D341Med (cell line): ENCODE measurements at places on chromosomes 6 and 20.

DNA sequence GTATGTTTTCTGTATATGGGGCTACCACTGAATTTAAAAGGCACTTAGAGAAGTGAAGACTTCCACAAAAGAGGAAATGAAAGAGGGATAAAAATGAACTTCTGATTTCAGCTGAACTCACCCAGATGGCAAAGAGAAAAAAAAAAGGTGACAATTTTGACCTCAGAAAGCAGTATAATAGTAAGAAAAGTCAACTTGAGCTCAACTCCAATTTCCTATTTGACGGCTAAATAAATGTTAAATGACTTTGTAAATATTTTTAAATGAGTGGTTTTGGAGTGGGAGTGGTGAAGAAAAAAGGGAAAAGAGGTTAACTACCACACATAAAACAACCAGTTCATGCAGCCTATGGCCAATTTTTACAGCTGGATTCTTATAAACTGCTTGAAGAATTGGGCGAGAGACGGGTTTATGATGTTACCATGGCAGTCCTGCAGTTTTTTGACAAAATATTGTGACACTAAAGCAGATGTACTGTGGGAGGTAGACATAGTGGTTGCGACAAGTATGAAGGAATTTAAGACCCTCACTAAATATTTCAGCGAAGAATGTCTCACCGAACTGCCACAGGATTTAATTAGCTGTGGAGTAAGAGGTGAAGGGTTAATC is 49.8 kb upstream of the ADTRP start:
- DNase-seq = no peak

- DNase-seq = no peak
These were observed 4.7 kb downstream of the GMPR start for GRCh38 chr6:16243055-16243454.

GRCh38 chr20:52263757-52264156 is 72.2 kb upstream of the ZFP64 start:
- DNase-seq = no peak

DNA sequence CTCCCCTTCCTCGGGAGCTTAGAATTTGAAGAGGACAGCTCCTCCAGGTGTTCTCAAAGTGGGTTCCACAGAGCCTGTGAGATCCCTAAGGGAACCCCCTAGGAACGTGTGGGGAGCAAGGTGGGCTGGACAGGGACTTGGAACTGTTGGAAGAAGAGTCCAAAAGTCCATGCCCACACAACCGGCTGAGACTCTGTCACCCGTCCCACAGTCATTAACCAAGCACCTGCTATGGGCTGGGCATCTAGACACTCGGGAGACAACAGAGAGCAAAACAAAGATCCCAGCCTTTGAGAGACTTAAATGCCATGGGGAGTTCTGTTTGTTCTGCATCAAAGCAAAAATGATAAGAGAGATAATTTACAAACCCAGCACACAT is 51.9 kb upstream of the SAYSD1 start:
- no peak for DNase-seq

DNA sequence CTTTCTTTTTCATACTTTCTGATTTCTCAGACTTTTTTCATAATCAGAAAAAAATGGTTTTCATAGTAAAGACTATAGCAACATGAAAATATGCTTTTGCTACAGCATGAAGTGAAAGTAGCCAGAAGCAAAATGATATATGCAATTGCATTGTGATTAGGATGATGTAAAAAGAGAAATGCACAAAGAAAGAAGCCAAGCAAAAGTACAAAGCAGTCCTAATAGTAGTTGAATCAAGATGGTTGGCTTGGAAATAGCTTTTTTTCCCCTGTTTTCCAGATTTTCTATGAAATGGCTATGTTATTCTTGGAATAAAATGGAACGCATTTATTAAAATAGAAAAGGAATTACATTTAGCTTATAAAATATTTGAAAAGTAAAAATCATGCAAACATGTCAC is 77.3 kb downstream of the SEL1L2 start:
- DNase-seq = no peak

- no peak for DNase-seq
These were observed 87.9 kb downstream of the LRFN2 start for GRCh38 chr6:40499215-40499614.

DNA sequence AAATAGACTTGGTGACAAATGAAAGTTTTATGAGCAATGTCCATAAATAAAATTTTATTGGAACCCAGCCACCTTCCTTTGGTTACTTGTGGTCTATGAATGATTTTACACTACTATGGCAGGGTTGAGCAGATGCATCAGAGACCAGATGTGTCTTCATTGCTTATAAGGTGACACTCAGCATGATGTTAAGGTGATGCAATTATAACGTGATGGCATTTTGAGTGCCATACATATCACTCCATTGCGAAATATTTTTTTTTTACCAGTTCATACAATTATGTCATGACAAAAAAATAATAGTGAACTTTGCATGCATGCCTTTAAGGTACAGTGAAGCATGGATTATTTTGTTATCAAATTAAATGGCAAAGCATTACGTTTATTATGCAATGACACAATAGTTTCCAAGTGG is 96.0 kb downstream of the ADTRP start:
- no peak for DNase-seq

DNA sequence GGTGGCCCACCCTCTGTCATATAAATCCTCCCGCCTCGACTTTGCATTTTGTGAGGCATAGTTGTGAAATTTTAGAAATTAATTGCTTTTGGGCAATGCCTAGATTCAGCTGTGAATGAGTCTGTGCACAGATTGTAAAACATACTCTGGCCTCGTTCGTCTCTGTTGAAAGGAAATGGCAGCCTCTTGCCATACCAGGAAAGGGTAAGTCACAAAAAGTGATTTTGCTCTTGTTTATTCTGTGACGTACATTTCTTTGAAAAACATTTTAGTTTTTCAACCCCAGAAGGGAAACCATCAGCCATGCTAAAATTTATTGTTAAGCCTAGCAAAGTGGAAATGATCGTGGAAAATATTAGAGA is 15.3 kb upstream of the EXOC2 start:
- DNase-seq = no peak

- DNase-seq = no peak
These were observed 72.1 kb downstream of the GFOD1 start for GRCh38 chr6:13415283-13415682.

- DNase-seq = no peak
These were observed 41.1 kb downstream of the STX7 start for GRCh38 chr6:132471787-132472186.

DNA sequence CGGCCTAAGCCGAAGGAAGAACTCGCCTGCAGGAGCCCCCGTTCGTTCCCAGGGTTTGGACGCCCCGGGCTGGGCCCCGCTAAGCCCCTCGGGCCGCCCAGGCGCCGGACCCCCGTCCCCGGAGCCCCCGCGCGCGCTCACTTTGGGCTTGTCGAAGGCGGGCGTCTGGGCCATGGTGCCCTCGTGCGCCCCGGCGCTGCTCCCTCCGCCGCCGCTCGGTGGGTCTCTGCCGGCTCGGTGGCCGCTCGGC is 140 bp downstream of the ADA start:
- no peak for DNase-seq

GRCh38 chr6:70298068-70298467 is 4.8 kb downstream of the COL9A1 start:
- no peak for DNase-seq

- DNase-seq = no peak
These were observed 3.2 kb upstream of the IFNGR1 start for GRCh38 chr6:137222381-137222780.

GRCh38 chr6:41626917-41627316 is 11.4 kb upstream of the MDFI start:
- no peak for DNase-seq

DNA sequence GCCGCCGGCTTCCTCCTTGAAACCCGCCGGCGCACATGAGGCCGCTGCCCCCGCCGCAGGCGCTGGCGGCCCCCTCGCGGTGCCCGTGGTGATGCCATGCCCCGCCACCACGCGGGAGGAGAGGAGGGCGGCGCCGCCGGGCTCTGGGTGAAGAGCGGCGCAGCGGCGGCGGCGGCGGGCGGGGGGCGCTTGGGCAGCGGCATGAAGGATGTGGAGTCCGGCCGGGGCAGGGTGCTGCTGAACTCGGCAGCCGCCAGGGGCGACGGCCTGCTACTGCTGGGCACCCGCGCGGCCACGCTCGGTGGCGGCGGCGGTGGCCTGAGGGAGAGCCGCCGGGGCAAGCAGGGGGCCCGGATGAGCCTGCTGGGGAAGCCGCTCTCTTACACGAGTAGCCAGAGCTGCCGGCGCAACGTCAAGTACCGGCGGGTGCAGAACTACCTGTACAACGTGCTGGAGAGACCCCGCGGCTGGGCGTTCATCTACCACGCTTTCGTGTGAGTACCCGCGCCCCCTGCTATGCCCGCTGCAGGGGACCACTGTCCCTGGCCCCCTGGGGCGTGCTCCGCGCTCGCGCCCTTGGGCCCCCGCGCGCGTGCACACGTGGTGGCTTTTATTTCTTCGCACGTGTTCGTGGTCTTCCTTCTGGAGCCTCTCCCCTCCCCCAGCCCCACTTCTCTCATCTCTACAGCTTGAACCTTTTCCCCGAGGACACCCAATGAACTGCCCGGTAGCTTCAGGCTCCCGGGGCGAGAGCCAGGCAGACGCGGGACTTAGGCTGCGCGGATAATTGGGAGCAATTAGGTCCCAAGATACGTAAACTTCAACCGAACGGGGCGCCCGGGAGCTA is 453 bp downstream of the KCNQ5 start:
- peak; percentile 87 for DNase-seq

- DNase-seq = no peak
These were observed 23.0 kb downstream of the IL17F start for GRCh38 chr6:52221302-52221701.

DNA sequence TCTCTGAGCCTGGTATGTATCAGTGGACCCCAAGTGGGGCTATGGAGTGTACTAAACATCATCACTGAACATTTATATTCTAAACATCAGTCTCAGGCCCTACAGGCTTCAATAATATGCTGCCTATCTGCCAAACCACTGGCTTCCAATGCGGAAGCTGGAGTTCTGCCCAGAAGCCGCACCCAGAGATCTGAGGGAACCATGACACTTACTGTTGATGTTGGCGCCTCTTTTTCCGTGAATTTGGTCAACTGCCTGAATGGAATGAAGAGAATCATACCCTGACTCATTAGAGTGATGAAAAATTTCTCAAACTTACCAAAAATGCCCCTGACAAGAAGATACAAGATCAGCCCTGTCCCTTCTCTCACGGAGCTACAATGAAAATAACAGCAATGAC is 66.2 kb downstream of the SLC22A23 start:
- no peak for DNase-seq

- peak; percentile 74 for DNase-seq
These were observed 26.1 kb upstream of the KCNB1 start for GRCh38 chr20:49508435-49509199.

DNA sequence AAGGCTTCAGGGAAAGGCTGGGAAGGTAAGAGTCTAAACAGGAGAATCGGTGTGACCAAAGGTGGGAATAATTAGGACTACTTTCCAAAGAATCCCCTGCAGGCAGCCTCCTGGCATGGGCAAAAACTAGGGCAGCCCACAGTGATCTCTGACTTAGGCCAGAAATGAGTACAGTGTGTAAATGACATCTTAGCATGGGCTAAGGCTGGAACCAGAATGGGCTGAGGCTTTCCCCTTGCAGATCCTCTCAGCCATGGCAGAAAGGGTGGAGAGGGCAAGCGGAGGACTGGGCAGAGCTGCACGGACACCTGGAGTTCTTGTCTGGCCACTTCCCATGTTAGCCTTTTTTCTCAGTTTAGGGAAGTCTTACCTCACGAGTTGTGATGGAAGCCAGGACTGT is 69.9 kb upstream of the FOXQ1 start:
- no peak for DNase-seq

DNA sequence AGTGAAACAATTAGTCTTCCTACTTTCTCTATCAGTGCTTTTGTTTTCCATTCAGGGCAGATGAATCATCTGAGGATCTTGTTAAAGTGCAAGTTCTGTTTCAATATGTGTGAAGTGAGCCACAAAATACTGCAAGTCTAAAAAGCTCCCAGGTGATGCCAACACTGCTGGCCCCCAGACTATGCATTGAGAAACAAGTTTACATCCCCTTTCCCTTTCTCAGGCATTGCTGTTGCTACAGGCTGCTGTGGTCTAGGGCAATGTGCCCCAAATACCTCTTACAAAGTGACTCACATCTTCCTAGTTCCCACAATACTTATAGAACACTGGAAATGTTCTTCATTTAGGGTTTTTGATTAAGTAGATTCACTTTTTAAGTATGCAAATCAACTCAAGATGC is 31.8 kb downstream of the ABRACL start:
- no peak for DNase-seq

- DNase-seq = no peak
These were observed 89.2 kb downstream of the UST start for GRCh38 chr6:148835920-148836441.

GRCh38 chr6:705047-705446 is 12.1 kb upstream of the EXOC2 start:
- DNase-seq = no peak

DNA sequence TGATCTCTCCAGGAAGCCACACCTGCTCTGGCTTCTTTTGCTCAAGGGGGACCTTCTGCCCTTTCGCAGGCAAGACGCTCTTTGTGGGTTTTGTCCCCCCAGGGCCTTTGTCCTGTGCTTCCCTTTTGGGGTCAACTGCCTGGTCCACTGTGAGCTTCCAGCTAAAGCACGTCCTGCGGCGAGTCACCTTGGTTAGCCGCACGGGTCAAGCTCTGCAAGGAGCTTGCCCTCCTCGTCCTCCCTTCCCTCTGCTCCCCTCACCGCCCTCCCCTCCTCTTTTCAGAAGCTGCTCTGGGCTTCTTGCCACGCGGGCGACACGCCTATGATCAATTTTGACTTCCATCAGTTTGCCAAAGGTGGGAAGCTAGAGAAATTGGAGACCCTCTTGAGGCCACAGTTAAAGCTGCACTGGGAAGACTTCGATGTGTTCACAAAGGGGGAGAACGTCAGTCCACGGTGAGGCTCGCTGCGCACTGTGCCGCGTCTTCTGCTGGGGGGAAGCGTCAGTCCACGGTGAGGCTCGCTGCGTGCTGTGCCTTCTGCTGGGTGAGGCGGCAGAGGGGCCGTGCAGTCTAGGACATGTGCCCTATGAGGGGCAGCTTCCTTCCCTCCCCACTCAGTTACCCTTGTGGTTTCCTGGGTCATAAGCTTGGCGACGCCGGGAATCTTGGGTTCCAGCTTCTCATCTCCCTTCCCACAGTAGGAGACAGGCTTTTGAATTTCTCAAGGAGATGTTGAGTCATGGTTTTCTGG is 80.2 kb downstream of the SYNJ2 start:
- DNase-seq = no peak

DNA sequence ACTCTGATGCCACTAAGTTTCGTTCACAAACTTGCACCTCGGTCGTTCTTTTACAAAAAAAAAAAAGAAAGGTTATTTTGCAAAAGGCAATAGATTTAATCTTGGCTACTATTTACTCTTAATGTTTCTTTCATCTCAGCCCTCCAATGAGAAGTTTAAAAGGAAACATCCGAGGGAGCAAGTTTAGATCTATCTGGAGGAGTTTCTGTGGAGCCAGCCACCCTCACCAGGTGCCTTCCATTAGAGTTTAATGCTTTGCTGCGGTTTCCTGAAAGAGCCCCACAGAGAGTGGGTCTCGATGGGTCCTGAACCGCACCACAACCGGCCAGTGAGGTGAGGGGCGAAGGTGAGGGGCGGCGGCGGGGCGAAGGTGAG is 632 bp downstream of the PRKN start:
- DNase-seq = no peak

GRCh38 chr20:47544240-47544639 is 42.6 kb downstream of the NCOA3 start:
- no peak for DNase-seq
